ENCODE measurements at places on chromosomes 13 and 19.
A peak's percentile ranks its signal among the peaks of the same experiment; 100 is the strongest.

DNA sequence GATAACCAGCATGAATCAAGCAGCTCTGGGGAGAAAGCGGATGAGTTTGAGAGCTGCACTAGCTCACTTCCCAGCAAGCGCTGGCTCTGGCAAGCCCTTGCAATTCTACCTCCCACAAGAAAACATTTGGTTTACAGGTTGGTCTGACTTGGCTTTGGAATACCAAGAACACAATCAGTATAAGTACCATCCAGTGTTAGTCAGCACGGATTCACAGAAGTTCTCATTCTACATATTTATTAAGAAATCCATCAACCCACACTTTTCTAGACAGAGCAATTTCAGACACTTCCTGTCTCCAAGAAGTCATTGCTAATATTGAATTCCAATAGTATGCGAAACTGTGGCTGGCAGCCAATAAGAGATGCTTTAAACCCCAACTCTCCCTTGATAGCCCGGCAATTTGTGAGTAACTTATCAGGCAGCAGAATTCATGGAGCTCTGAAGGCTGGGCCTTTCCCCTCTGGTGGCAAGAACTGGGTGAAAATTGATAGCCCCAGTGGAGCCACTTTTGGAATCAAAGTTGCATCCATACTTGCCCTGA is 59.4 kb upstream of the WASF3 start:
- no peak overlapping the region for H3K27ac ChIP-seq
- H3K4me3 ChIP-seq: no peak overlapping the region
- H3K27me3 ChIP-seq: no peaks in the 10 kb centered on the region
- peak; percentile 71 for DNase-seq
- H3K36me3 ChIP-seq: no peaks in the 10 kb centered on the region
- H3K4me1 ChIP-seq: peaks cover 3% of the 10 kb centered on the region

DNA sequence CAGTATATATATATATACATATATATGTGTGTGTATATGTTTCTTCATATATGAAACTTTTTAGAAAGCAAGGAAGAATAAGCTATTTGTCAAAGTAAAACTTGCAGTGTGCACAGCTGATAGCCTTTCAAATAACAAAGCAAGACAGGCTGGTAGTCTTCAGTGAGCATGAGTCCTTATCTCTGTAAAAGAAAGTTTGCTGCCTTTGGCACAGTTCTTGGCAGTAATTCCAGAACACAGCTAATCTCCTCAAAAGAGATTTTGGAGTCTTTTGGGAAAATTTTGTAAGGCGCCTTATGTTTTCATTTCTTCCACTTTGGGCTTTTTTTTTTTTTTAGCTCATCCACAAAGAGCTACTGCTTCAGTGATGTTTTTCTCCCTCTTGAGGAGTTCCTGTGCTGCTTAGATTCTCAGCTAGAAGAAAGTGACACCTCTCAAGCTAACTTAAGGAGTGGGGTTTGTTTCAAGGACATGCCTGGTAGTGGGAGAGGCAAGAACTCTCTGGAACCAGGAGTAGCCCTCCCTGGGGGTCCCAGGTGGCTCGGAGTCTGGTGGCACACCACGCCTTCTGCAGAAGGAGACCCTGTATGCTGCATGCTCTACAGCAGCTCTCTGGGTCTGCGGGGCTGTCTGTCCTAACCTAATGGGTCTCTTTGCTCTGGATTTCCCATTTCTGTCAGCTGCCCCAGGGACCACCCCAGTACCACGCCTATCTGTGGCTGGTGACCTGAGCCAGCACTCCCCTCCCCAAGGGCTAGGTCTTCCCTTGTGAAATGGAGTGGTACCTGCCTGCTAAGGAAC is 58.8 kb downstream of the TNFRSF19 start:
- H3K4me3 ChIP-seq: no peak overlapping the region
- peaks cover 20% of the 10 kb centered on the region for H3K4me1 ChIP-seq
- H3K27ac ChIP-seq: peak overlapping the region; percentile 6

- H3K4me1 ChIP-seq: peaks cover 37% of the 10 kb centered on the region
- no peak overlapping the region for H3K27ac ChIP-seq
Observed at GRCh38 chr13:51761643-51762350, 42.2 kb downstream of the DHRS12 start.

DNA sequence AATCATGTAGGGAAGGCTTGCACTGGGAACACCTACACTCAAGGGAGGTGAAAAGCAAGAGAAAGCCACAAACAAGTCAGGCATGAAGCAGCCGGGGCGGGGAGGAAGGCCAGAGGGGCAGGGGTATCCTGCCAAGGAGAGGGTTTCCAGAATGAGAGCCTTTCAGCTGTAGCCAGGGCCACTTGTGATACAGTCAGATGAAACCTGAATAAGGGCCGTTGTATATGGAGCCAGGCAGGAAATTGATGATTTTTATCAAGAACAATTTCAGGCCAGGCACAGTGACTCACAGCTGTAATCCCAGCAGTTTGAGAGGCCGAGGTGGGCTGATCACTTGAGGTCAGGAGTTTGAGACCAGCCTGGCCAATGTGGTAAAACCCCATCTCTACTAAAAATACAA is 4.4 kb downstream of the TRPM4 start:
- H3K27ac ChIP-seq: no peak overlapping the region
- peaks cover 32% of the 10 kb centered on the region for H3K4me1 ChIP-seq
- H3K36me3 ChIP-seq: peaks cover 6% of the 10 kb centered on the region
- no peak for DNase-seq
- H3K4me3 ChIP-seq: no peak overlapping the region
- H3K27me3 ChIP-seq: no peaks in the 10 kb centered on the region

Measured in cardiac muscle cell (in vitro differentiated cells and primary cell).